ENCODE measurements at places on chromosomes 5 and 9.

DNA sequence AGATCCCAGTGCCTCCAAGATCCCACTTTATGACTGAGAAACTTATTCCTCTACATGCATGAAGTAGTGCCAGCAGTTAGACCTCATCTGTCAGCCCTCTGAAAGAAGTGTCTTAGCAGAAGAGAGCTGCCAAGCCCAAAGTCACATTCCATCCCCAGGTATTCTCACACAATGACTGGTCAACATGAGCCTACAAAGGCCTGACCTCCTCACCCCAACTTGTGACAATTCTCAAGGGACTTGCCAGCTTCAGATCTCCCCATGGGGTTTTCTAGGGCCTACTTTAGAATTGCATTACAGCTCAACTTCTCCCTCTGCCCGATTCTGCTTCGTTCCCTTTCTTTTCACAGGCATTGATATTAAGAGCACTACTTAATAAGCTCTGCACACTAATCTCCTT is 393.8 kb upstream of the SLC30A5 start:
- no peak for DNase-seq

- DNase-seq = no peak
These were observed 52.5 kb downstream of the FGF10 start for GRCh38 chr5:44336708-44337107.

GRCh38 chr5:125882061-125882460 is 541.1 kb upstream of the GRAMD2B start:
- no peak for DNase-seq

DNA sequence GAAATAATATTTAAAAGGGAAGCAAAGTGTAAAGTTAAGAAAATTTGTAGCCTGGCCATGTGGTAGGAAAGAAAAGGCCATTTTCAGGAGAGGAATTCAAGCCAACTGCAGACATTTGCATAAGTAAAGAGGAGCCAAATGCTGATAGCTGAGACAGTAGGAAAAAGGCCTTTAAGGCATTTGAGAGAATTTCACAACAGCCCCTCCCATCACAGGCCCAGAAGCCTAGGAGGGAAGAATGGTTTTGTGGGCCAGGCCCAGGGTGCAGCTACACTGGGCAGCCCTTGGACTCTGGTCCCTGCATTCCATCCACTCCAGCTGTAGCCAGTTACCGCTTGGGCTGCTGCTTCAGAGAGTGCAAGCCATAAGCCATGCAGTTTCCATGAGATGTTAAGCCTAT is 1556.8 kb downstream of the EFNA5 start:
- DNase-seq = no peak

DNA sequence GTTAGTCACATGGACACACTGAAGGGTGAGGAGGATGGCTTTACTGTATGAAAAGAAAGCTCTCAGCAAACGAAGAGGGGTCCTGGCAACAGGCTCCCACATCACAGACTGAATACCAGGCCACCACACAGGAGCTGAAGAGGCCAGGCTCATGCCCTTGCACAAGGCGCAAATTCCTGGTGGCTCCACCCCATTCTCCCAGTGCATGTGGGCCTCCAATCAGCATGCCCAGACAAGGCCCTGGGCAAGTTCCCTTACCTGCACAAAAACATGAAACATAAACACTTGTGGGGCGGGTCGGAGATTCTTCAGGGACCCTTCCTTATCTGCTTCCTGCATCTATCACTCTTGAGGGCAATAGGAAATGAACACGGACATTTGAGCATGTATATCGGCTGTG is 935.8 kb upstream of the EDIL3 start:
- DNase-seq = no peak

GRCh38 chr9:132538071-132538470 is 44.3 kb upstream of the BARHL1 start:
- DNase-seq = no peak

GRCh38 chr5:52818360-52818759 is 30.6 kb downstream of the ITGA1 start:
- DNase-seq = no peak

- DNase-seq = no peak
These were observed 193.0 kb downstream of the RFX3 start for GRCh38 chr9:3332802-3333201.

DNA sequence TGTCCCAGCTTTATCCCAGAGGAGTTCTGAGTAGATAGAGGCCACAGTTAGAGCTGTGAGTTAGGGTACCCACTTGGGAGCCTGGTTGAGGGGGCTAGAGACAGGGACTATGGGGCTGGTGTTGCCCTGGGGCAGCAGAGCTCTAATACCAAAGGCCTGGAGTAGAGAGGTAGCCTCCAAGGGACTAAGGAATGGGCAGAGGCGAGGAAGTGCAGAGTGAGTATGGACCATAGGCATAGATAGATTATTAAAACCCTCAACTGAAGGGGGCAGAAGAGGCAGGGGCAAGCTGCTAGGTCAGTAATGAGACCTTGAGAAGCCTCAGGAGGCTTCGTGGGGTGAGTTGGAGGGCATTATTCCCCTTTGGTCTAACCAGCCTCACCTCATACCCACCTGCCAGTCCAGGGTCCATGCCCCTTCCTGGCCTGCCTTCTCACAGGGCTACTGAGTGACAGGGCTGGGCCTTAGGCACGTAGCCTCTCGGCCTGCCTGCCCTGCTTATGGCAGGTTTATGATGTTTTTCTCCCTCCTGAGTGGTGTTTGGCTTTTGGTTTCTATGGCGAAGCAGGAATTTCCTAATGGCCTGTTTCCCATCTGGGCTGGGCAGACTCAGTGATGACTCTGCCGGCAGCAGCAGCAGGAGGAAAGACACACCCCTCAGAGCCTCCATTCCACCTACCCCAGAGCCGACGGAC is 8.0 kb downstream of the PDLIM4 start:
- no peak for DNase-seq

- no peak for DNase-seq
These were observed 59.7 kb downstream of the OSMR start for GRCh38 chr5:38905516-38905915.

DNA sequence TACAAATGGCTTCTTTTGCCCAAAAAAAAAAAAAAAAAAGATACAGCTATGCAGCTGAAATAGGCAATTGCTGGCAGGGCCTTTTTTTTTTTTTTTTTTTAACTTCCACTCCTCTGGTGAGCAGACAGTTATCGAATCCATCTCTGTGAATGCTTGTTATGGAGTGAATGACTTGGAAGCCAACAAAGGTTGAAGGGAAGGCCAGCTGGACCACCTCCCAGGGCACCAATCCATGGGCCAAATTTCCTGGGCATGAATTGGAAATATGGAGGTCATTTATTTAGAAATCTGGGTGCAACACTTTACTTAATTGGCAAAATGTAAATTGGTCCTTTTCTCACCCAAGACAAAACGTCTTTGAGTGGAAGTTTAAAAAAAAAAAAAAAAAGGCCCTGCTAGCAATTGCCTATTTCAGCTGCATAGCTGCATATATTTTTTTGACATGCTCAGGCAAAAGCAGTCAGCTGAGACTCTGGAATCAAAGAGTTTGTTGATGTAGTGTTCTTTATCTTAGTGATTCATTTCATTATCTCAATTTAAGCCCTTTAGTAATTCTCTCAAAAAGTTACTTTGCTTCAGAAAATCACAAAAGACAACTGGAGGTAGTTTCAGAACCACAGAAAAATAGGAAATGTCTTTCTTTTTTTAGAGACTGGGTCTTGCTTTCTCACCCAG is 392.2 kb upstream of the KLF4 start:
- no peak for DNase-seq

DNA sequence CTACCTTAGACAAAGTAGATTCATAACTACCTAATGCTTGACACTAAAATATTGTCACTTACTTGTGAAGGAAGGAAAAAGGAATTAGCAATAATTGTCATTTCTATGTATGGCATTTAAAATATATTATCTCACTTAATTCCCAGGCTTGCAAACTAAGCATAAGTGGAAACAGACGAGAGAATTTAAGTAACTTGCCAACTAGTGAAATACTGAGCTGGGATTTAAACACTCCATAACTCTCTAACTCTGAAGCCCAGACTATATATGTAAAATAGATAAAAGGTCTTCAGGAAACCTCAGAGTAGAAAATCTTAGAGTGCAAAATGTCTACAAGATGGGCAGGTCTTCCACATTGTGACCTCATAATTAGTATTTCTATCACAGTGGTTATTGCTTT is 257.8 kb downstream of the SAXO1 start:
- no peak for DNase-seq

DNA sequence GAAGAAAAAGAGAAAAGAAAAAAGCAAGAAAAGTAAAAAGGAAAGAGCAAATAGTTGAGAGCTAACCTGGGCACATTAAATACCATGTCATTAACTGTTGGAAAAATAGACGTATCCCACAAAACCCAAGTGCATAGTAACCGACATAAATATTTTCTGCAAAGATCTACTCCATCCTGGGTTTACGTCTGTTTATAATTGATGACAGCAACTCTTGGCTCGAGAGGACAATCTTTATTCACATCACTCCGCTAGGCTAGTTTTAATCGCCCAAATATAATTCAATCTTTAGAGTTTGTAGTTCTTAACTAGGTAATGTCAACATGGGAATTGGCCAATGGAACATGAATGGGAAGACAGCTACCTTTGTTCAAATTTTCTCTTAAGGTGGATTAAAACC is 321.7 kb upstream of the TNC start:
- no peak for DNase-seq

GRCh38 chr5:68519143-68519542 is 303.6 kb downstream of the PIK3R1 start:
- no peak for DNase-seq

- no peak for DNase-seq
These were observed 151.3 kb downstream of the SAXO1 start for GRCh38 chr9:18881758-18882157.

- DNase-seq = no peak
These were observed 1.6 kb upstream of the MEF2C start for GRCh38 chr5:88884608-88884877.

Measured in GM12891 (cell line).